Hepatic stellate cell (primary cell): ENCODE measurements at places on chromosomes 7 and 10.

- no peak for DNase-seq
Observed at GRCh38 chr10:98293550-98294269, 25.7 kb upstream of the LOXL4 start.

- no peak for DNase-seq
Observed at GRCh38 chr10:74681917-74682627, 144.3 kb upstream of the KAT6B start.

DNA sequence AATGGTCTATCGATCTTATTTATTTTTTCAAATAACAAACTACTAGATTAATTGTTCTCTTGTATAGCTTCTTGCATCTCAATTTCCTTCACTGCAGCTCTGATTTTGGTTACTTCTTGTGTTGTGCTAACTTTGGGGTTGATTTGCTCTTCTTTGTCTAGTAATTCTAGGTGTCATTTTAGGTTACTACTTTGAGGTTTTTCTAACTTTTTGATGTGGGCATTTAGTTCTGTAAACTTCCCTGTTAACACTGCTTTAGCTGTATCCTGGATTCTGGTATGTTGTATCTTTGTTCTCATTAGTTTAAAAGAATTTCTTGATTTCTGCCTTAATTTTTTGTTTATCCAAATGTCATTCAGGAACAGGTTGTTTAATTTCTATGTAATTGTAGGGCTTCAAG is 1188.0 kb downstream of the DNAJB9 start:
- no peak for DNase-seq

DNA sequence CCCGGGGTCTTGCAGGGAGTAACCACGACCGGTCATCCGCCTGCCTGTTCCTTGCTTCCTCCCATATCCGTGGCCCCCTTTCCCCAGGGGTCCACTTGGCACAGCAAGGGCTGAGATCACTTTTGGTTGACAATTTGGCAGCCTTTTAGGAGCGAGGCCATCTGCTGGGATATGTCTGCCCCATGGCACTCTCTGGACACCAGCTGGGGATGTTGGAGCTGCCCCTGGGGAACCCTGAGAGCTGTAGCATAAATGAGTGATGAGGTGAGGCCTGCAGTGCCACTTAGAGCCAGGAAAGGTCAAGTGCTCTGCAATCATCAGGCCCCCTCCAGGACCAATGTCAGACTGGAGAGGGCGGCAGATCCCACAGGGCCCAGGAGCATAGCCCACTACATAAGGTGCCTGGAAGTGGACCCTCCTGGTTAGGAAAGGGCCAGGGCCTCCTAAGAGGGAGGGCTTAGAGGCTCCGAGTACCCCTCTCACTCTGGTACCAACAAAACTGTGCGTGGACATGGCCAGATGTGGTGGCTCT is 92.1 kb downstream of the HIP1 start:
- DNase-seq = no peak

GRCh38 chr7:38187794-38188440 is 9.9 kb downstream of the STARD3NL start:
- no peak for DNase-seq

DNA sequence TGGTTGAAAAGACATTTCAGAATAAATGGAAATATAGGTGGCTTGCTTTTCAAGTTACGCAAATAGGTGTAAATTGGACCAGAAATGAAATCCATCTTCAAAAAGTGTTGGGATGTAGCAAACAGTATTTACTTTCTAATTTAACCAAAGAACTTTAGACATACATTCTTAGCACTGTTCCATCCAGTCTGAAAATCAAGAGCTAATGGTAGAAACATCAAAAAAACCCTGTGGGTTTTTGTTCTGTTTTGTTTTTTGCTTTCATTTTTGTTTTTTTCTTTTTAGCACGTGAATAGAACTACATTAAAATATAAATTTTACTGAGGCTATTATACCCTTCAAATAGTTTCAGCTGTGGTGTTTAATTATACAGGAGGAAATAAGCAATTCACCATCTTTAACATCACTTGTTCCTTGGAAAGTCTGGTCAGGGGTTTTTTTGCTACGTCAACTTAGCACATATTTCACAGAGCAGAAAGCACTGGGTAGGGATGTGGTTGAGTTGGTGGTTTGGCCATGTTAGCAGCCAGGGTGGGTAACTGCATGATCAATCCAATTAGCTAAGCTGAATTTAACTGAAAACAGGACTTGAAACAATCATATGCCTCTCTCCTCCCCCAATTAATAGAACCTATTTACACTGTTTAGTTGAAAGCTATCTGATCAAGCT is 275.4 kb upstream of the PFKP start:
- DNase-seq = no peak

GRCh38 chr7:38330861-38331621 is 57.6 kb upstream of the TARP start:
- DNase-seq = no peak

- no peak for DNase-seq
Observed at GRCh38 chr10:1399431-1400100, 337.8 kb downstream of the ADARB2 start.

- DNase-seq = no peak
Observed at GRCh38 chr10:5545426-5545777, 20.6 kb downstream of the CALML3 start.

GRCh38 chr10:129404091-129404490 is 63.0 kb upstream of the MGMT start:
- DNase-seq = no peak

- no peak for DNase-seq
Observed at GRCh38 chr10:53537508-53537907, 764.9 kb upstream of the MBL2 start.

GRCh38 chr7:33597181-33597580 is 308.2 kb upstream of the BMPER start:
- no peak for DNase-seq

- DNase-seq = peak; percentile 44
Observed at GRCh38 chr10:93816123-93816747, 58.5 kb downstream of the LGI1 start.

DNA sequence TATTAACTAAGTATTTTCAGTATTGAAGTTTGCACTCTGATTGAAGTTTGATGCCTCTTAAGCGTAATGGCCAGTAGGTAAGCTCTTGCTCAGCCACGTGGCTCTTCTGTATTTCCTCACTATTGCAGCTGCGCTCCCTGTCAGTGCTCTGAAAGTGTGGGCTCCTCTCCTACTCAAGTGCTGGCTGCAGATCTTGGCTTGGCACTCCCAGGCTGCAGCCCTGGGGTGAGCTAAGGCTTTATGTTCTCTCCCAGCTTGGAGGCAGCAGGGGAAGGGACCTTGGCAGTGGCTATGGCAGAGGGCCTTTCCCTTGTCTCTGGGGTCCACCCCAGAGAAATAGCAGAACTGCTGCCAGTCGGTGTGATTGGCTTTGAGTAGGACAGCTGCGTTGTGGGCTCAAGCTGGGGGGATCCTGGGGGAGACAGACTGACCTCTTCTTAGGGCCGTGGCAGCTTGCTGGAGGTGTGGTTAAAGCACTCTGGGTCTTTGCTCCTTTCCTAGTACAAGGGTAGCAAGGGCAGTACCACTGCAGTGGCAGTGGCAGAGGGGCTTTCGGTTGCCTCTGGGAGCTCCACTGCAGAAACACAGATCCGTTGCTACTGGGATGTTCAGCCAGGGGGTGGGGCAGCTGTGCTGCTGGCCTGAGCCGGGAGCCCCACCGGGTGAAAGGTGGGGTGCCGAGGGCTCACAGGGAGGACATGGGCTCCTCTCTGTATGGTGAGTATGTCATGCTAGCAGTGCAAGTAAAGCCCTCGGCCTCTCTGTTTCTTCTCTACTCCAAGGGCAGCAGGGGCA is 100.5 kb downstream of the GLCCI1 start:
- DNase-seq = no peak

DNA sequence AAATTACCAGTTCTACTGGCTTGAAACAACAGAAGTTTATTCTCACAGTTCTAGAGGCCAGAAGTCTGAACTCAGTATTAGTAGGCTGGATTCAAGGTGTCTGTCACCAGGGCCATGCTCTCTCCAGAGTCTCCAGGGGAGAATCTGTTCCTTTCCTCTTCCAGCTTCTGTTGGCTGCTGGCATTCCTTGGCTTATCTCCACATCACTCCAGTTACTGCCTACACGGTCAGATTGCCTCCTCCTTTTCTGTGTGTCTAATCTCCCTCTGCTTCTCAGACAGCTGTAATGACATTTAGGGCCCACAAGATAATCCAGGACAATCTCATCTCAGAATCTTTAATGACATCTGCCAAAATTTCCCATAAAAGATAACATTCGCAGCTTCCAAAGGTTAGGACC is 36.6 kb downstream of the MAPK8 start:
- DNase-seq = no peak

- no peak for DNase-seq
Observed at GRCh38 chr7:137981175-137981574, 20.7 kb downstream of the CREB3L2 start.

- DNase-seq = no peak
Observed at GRCh38 chr10:29469481-29470354, 165.1 kb downstream of the SVIL start.

DNA sequence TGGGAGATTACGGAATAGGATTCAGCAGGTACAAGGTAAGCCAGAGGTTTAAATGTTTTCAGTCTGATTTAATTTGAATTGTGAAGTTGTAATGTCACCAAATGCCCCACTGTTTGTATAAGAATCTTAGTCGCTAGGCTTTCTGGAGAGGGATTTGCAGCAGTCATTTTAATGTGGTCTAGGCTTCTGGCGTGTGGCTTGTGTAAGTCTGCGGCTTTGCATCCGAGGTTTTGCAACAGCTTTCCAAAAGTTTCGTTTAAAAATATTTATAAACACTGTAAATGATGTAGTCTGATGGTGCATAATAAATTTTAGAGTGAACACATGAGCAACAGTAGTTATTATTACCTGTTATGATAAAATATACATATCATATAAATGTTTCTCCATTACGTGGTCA is 26.1 kb upstream of the BHLHA15 start:
- no peak for DNase-seq

DNA sequence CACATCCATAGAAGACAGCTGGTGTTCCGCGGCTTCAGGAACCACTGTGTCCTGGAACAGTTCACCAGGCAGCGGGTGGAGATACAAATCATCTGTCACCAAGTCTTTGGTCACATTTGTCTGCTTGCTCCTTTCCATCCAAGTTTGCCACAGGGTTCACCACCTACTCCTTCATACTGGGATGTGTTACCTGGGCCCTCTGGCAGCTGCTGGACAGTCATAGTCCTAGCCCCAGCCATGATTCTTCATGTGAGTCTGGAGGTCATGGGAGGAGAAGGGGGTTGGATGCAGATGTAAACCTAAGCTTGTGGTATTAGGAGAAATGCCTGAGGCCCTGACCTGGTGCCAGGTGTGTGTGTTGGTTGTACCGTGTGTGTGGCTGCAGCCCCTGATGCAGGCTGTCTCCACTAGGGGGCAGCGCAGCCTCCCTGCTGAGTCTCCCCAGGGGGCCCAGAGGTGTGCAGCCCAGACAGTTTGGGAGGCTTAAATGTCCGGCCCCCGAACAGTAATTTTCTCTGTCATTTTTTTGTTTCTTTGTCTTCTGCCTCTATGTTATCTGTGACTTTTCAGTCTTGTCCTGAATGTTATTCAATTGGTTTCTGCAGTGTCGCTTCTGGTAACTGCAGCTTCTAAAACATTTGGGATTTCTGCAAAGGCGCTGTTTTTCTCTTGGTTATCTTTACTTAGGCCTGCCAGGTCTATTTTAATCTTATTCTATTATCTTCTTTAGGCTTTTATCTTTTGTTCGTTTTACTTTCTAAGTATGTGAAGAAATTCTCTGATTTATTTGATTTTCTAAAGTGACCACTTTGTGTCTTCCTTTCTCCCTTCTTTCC is 14.8 kb downstream of the NPS start:
- DNase-seq = no peak

DNA sequence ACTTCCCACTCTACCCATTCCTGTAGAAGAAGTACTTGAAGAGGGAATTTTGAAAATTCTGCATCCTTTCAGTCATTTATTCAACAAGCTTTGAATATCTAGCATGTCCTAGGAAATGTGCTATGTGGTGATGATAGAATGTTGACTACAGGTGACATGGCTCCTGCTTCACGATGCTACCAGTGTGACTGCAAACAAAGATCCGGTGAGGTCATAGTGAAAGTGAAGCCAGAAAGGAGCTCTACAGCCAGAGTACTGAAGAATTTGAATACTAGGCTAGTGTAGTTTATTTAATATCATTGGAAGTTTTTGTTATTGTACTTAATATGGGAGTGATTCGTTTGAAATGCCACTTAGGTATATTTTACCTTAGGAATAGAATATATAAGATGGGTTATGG is 348.1 kb downstream of the TFEC start:
- no peak for DNase-seq

DNA sequence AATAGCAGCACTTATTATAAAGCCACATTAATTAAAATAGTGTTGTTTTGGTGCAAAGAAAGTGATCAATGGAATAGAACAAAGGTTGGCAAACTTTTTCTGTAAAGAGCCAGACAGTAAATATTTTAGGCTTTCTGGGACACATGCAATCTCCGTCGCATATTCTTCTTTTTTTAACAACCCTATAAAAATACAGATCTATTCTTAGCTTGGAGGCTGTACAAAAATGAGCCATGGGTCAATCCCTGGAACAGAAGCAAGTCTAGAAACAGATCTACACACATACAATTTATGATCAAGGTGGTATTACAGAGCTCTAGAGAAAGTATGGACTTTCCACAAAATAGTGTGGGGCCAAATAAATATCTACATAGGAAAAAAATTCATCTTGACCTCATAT is 71.8 kb downstream of the ARHGAP21 start:
- DNase-seq = peak; percentile 11

- peak; percentile 63 for DNase-seq
Observed at GRCh38 chr7:142053988-142054387, 57.5 kb upstream of the MGAM2 start.

- no peak for DNase-seq
Observed at GRCh38 chr7:36497775-36498174, 108.1 kb downstream of the ANLN start.

DNA sequence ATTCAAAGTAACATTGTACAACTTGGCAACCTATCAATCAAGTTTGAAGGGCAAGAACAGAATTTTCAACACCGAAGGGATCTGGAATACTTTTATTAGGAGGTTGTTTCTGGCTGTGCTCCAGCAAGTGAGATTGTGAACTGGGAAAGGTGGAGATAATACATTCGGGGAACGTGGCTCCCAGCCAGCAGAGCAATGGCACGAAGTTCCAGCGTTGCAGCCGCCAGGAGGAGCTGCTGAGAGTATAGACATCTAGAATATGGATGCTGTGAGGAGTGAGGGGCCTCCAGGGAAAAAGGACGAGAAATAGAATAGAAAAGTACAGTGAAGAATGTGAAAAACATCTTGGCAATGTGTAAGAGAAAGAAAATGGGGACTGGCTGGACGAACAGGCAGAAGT is 69.5 kb downstream of the TCERG1L start:
- no peak for DNase-seq

GRCh38 chr7:149293338-149293737 is 31.3 kb downstream of the ZNF783 start:
- DNase-seq = no peak

- no peak for DNase-seq
Observed at GRCh38 chr10:43960135-43960415, 311.4 kb upstream of the ZNF32 start.

GRCh38 chr7:79684384-79684783 is 230.9 kb upstream of the MAGI2 start:
- no peak for DNase-seq
